ENCODE measurements at places on chromosomes 16 and 17. TPM values are rescaled to one million over a fixed set of nuclear protein-coding genes. Genes with fewer than 3 reads are reported as not detected.
A peak's percentile ranks its signal among the peaks of the same experiment; 100 is the strongest.

GRCh38 chr17:43616029-43616351 is 45.7 kb downstream of the MEOX1 start:
- no peaks in the 10 kb centered on the region for H3K36me3 ChIP-seq
- no peak for DNase-seq
- no peak overlapping the region for H3K27ac ChIP-seq
- H3K27me3 ChIP-seq: no peaks in the 10 kb centered on the region

DNA sequence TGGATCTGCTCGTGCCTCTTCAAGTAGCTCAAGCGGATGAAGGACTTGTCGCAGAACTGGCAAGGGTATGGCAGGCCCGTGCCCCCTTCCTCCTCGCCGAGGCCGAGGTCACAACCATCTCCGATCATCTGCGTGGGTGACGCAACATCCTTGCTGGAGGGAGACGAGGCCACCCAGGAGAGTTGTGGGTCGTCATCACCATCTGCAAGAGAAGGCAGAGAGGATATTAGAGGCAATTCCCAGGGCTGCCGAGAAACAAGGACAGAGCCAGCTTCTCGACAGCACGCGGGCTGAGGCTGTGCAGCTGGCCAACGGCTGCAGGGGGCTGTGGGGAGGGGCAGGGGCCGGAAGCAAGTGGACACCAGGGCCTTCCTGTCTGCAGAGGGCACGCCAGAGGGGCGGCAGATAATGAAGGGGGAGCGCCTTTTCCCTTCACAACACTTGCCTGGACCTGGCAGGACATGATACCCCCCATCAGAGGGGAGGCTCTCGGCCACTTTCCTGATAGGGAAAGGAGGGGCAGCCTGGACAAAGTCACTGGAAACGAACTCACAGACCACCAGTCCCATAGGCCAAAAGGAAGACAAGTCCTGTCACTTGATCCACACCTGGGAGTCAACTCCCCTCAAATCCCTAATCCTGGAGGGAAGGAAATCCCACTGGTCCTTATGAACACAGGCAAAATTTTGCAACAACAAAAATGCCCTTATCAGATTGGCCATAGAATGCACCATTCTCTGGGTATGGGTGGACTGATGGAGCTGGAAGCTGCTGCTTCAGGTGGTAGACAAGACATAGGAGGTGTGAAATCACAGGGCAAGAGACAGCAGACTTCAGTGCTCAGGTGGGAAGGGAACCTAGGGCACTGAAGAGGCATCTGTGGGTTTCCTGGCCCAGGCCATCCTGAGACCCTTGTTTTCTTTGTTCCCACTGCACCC is 217.0 kb downstream of the ZNF423 start:
- peaks cover 37% of the 10 kb centered on the region for H3K36me3 ChIP-seq
- no peak overlapping the region for H3K4me3 ChIP-seq
- H3K27ac ChIP-seq: peak overlapping the region; percentile 67
- H3K27me3 ChIP-seq: no peaks in the 10 kb centered on the region

The STH gene
- total RNA-seq: not detected

The SAMD14 gene
- 3.9 TPM for total RNA-seq

DNA sequence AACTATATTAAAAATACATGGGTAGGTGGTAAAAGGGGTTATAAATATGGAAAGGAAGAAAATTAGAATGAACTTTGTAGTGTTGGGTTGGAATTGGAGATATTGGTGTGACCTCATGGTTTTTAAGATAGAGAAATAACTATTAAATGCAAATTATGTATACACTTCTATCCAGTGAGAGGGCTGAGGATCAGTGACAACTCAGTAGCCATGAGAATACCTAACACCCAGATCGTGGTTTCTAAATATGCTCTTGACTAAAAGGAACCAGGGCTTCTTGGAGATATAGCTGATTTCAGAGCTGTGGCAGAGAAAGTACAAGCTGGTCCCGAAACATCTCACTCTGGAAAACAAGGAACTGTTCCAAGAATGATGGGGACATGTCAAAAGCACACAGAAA is 44.4 kb downstream of the SLC6A4 start:
- no peaks in the 10 kb centered on the region for H3K27me3 ChIP-seq
- no peaks in the 10 kb centered on the region for H3K4me1 ChIP-seq
- no peak overlapping the region for H3K4me3 ChIP-seq
- DNase-seq: no peak
- H3K27ac ChIP-seq: no peak overlapping the region

The KRT39 gene
- not detected for total RNA-seq

- peak overlapping the region; percentile 52 for H3K27ac ChIP-seq
- H3K4me3 ChIP-seq: peak overlapping the region; percentile 43
- DNase-seq: peak; percentile 78
- H3K4me1 ChIP-seq: peaks cover 31% of the 10 kb centered on the region
- H3K36me3 ChIP-seq: no peaks in the 10 kb centered on the region
These were observed 4.9 kb upstream of the CBX4 start for GRCh38 chr17:79843816-79844800.

DNA sequence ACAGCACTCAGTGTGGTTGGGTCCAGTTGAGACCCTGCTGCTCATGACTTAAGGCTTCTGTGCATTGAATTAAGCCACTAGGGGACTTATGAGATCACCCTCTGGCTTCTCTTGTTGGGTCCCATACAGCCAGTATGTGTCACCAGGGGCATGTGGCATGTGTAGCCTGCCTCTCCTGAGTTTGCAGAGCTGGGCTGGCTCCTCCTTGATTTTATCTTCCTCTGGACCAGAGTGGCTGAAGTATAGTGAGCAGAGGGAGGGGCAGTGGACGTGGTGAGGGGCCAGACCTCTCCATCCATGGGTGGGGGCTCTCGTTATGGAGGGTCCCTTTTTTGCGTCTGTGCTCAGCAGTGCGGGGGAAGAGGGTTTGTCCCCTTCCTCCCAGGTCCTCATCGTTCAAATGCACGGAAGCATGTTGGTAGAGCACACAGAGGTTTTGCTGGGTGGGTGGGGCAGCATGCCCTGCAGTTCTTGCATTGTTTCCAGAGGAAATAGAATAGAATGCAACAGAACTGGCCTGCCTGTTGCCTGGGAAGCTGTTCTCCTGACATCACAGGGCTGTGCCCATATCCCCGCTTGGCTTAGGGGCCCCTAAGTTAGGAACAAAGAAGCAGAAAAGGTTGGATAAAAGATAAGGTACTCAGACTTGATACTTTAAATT is 77.4 kb downstream of the SPECC1 start:
- no peaks in the 10 kb centered on the region for H3K27me3 ChIP-seq
- peak; percentile 32 for DNase-seq
- no peaks in the 10 kb centered on the region for H3K36me3 ChIP-seq
- peaks cover 63% of the 10 kb centered on the region for H3K4me1 ChIP-seq
- peak overlapping the region; percentile 97 for H3K27ac ChIP-seq

DNA sequence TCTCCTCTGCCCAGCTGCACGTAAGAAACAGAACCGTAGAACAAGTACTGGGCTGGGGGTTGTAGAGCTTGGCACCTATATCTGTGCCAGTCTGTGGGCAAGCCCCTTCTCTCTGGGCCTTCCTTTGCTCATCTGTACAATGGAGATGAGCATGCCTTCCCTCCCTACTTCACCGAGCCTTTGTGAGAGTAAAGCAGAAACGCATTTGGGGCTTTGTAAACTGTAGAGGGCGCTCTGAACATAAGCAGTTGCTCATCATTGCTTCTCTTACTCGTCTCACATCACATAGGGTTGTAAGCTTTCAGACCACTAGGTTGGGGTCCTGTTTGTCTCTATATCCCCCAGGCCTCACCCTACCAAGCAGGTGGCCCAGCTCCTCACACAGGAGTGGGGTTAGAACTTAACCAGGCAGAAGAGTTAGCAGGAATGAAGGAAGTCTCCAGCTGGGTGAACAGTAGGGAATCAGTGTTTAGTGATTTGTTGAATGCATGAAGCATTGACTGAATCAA is 15.1 kb downstream of the SAMD14 start:
- peak overlapping the region; percentile 8 for H3K27ac ChIP-seq
- H3K4me1 ChIP-seq: peaks cover 76% of the 10 kb centered on the region
- H3K27me3 ChIP-seq: peaks cover 36% of the 10 kb centered on the region

GRCh38 chr17:66467766-66468165 is 165.4 kb downstream of the PRKCA start:
- H3K4me3 ChIP-seq: no peak overlapping the region
- H3K27ac ChIP-seq: no peak overlapping the region
- DNase-seq: no peak
- peaks cover 62% of the 10 kb centered on the region for H3K4me1 ChIP-seq

- no peak overlapping the region for H3K4me3 ChIP-seq
- peaks cover 9% of the 10 kb centered on the region for H3K4me1 ChIP-seq
- no peak for DNase-seq
- H3K27me3 ChIP-seq: no peaks in the 10 kb centered on the region
- H3K27ac ChIP-seq: no peak overlapping the region
These were observed 6.1 kb downstream of the MYCBPAP start for GRCh38 chr17:50514388-50514787.

- peaks cover 17% of the 10 kb centered on the region for H3K27me3 ChIP-seq
- no peak for DNase-seq
- H3K36me3 ChIP-seq: no peaks in the 10 kb centered on the region
- no peak overlapping the region for H3K27ac ChIP-seq
These were observed 9.6 kb upstream of the CD300C start for GRCh38 chr17:74555427-74555940.

The CX3CL1 gene
- total RNA-seq: 34.4 TPM

The MYH3 gene
- 0.31 TPM for total RNA-seq

The HASPIN gene
- total RNA-seq: 0.29 TPM

DNA sequence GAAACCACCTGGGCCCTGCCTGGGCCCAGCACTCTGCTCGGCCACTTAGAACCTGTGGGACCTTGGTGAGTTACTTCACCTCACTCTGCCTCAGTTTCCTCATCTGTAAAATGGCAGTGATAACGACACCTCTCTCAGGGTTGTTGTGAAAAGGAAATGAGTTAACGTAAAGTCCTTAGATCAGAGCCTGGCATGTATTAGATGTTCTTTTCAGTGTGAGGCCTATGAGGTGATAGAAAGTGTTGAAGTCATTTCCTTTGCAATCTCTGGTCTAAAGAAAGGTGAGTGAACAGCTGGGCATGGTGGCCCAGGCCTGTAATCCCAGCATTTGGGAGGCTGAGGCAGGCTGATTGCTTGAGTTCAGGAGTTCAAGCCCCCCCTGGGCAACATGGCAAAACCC is 51.7 kb upstream of the LGALS9 start:
- no peaks in the 10 kb centered on the region for H3K27me3 ChIP-seq
- DNase-seq: no peak

GRCh38 chr17:14833201-14833785 is 431.8 kb downstream of the PMP22 start:
- H3K27me3 ChIP-seq: no peaks in the 10 kb centered on the region
- H3K4me3 ChIP-seq: no peak overlapping the region
- no peaks in the 10 kb centered on the region for H3K36me3 ChIP-seq
- H3K27ac ChIP-seq: no peak overlapping the region

- no peaks in the 10 kb centered on the region for H3K27me3 ChIP-seq
- H3K27ac ChIP-seq: no peak overlapping the region
- no peaks in the 10 kb centered on the region for H3K36me3 ChIP-seq
- no peaks in the 10 kb centered on the region for H3K4me1 ChIP-seq
- no peak for DNase-seq
These were observed 37.2 kb downstream of the IRF8 start for GRCh38 chr16:85935974-85936760.

DNA sequence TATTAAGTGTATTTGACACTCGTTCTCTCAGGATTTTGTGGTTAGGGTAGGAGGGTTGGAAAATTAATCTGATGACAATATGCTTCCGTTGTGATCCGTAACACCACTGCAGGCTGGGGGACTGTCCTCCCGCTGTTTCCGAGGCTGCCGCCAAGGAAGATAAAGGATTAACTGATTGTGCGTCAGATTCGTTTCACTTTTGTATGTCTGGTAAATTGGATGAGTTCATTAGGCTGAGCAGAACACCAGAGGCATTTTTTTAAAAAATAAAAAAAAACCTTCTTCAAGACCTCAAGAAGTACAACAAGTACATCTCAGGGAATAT is 486.7 kb upstream of the SALL1 start:
- DNase-seq: no peak
- H3K4me3 ChIP-seq: no peak overlapping the region
- no peak overlapping the region for H3K27ac ChIP-seq
- no peaks in the 10 kb centered on the region for H3K4me1 ChIP-seq
- no peaks in the 10 kb centered on the region for H3K36me3 ChIP-seq

GRCh38 chr16:31268033-31268365 is 8.2 kb downstream of the ITGAM start:
- no peaks in the 10 kb centered on the region for H3K27me3 ChIP-seq
- H3K27ac ChIP-seq: no peak overlapping the region
- no peak for DNase-seq
- H3K4me3 ChIP-seq: no peak overlapping the region

- H3K27ac ChIP-seq: no peak overlapping the region
- no peak overlapping the region for H3K4me3 ChIP-seq
- no peaks in the 10 kb centered on the region for H3K36me3 ChIP-seq
- DNase-seq: no peak
These were observed 2.2 kb downstream of the SDK2 start for GRCh38 chr17:73641826-73642600.

- H3K4me3 ChIP-seq: no peak overlapping the region
- DNase-seq: no peak
- no peaks in the 10 kb centered on the region for H3K27me3 ChIP-seq
- no peak overlapping the region for H3K27ac ChIP-seq
- no peaks in the 10 kb centered on the region for H3K4me1 ChIP-seq
These were observed 330.2 kb downstream of the C16orf95 start for GRCh38 chr16:86986809-86987487.

The DNAAF8 gene
- total RNA-seq: 3.4 TPM

DNA sequence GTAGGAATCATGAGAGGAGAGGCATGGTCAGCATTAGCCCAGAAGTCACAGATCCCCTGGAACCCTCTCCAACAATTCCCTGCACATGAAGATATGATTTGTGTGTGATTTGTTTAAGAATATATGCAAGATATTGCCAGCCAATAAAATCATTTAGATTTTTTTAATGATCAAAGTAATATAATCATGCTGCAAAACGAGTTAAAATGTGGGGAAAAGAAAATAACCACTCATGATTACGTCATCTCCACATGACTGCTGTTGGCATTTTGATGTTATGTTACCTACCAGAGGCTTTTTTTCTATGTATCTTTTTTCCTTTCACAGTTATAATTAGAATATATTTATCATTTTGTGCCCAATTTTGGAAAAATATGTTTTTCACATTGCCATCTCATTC is 22.4 kb downstream of the SLC35G3 start:
- DNase-seq: no peak
- H3K27me3 ChIP-seq: no peaks in the 10 kb centered on the region
- no peaks in the 10 kb centered on the region for H3K4me1 ChIP-seq
- no peak overlapping the region for H3K4me3 ChIP-seq

The HS3ST3B1 gene
- 3.5 TPM for total RNA-seq

Data from heart left ventricle (tissue), 16 donors.